ENCODE measurements at places on chromosomes 11 and 22.

DNA sequence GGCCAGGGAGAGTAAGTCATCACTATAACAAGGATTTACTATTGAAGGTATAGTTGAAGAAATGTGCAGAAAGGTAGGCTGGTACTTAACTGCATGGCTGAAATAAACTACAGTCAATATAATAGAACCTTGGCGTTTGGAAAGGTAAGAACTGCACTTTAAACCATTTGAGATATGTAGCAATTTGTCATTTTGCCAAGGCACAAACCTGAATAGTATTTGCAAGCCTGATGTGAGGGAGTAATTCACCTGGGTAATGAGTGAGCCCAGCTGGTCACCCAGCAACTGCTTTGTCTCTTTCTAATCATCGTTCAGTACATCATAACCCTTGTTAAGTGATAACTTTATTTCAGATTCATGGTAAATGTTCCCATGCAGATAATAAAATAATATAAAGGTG, 62.3 kb upstream of the SCUBE2 start:
- no peak for DNase-seq

DNA sequence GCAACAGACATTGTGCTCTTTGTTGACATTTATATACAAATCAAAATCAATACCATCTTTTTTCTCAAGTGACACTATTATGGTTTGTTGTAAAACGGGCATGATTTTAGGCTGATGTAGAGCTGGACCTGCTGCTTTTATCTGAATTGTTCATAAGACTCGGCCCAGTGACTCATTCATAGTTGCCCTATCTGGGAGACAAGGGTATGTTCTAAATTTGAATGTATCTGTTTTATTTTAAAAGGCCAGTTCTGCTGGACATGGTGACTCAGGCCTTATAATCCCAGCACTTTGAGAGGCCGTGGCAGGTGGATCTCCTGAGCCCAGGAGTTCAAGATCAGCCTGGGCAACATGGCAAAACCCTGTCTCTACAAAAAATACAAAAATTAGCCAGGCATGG, 39.3 kb downstream of the CEP295 start:
- no peak for DNase-seq

DNA sequence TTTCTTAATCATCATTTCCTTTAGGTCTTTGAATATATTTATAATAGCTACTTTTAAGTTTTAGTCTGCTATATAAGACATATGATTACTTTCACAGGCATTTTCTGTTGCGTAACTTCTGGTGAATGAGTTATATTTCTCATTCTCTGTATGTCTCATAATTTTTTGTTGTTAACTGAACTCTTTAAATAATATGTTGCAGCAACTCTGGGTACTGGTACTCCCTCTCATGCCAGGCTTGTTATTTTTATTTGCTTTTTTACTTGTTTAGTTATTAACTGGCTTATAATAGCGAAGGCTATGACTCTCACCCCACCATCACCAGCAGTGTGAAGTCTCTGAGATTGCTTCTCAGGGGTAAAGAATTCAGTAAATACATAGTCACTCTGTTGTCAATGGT, 524.2 kb upstream of the CHORDC1 start:
- no peak for DNase-seq

DNA sequence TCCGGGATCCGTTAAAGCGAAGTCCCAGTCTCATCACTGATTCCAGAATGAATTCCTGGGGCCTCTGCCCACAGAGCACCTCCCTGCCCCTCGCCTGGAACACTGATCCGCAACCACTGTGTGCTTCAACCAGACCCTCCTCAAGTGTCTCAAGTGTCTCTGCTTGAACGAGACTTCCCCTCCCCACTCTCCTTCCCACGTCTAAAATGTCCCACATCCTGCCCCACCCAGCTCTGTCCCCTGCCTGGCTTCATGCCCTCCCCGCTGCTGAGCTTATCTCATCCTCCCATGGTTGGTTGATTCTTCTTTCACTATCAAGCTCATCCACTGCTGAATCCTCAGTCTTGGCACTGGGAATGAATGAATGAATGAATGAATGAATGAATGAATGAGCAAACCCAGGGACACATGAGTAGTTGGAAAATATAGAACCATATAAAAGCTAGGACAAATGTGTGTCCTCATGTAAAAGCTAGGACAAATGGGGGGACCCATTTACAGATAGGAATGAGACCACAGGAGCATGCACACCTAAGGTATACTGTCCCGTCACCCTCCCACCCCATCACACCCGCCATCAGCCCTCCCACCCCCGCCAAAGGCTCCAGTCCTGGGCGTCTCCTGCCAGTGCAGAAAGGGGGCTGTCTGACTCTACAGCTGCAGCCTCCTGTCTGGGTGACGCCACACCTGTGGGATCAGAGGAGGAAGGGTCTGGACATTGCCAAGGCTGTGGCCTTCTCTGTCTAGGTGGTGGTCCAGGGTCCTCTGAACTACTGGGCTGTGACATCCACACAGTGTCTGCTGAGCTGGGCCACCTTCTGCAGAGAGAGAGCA, 71.4 kb upstream of the LINC01488 start:
- DNase-seq: no peak

DNA sequence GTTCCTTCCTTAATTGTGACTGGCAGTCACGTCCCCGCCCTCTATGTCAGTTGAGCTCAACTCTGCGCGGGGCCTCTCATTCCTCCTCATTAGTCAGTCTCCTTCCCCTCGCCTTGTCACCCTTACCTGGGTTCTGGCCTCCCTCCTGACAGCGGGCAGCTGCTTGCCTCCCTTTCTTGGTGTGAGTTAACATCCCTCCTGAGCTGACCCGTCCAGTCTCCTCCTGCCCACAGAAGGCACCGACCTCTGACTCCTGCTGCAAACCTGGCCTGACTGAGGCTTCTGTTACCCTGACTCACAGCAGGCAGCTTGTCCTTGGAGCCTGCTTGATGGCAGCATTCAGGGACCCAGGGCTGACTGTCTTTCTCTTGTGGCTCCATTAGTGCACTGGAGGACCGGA, 45.2 kb downstream of the GRIK4 start:
- DNase-seq: no peak

Measured in activated CD8-positive, alpha-beta memory T cell treated with anti-CD3 and anti-CD28 coated beads for 1 hour (primary cell).